ENCODE measurements at places on chromosomes 12 and 14.

DNA sequence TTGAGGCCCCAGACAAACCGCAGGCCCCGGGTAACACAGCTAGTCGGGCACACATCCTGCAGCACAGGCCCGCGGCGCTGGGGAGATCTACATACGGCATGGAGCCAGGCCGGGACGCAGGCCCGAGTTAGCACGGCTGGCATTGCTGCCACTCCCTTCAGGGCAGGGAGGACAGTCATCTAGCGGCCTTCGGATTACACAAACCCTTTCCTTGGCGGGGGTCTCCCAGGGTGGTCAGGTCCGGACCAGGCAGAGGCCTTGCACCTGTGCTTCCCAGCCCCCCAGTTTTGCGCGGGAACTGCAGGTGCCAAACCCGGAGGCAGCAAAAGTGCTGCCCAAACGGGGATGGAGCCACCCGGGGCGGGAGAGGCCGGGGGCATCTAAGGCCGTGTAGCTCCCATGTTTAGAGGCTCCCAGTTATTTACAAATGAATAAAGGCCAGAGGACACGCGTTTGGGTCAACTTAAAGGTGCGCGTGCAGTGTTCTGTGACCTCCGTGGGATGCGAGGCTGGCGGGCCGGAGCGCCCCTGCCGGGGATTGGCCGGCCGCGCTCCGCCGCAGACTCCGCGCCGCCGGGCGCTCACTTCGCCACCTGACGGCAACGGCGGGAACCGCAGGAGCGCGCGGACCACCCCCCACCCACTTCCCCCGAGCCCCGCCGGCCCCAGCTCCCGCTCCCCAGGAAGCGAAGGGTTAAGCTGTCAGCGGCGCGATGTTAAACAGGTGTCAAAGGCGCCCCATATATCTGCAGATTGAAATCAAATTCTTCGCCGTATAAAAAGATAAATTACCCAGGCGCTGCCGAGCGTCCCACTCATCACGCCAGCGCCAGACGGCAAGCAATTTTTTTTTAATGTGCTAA lies 18.1 kb downstream of the VSX2 start:
- DNase-seq: no peak

- no peak for DNase-seq
These were observed 53.3 kb downstream of the CALM1 start for GRCh38 chr14:90450151-90450550.

DNA sequence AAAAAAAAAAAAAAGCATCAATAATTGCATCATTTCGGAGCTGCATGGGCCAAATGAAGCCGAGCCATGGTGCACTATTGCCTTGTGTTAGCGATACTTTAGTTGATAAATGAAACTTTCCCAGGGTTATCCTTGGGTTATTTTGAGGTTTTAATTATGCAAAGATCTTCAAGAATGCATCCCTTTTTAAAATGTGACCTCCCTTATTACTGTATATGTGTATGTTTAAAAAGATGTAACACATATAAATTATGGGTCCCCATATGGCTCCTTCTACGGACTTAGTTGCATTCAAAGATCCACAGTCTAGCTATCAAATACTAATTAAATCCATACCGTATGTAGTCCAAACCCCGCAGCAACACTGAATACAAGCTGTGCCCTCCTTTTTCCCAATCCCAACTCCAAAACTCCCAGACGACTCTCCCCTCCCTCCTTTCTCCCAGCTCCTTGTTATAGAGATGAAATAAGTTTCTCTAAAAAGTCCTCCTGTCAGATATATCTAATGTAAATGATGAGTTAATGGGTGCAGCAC lies 129.3 kb upstream of the MAP1LC3B2 start:
- DNase-seq: no peak

GRCh38 chr12:15163030-15163976 lies 57.9 kb downstream of the RERG start:
- peak; percentile 46 for DNase-seq

- no peak for DNase-seq
These were observed 1506.9 kb upstream of the TMEM132C start for GRCh38 chr12:126760092-126760491.

DNA sequence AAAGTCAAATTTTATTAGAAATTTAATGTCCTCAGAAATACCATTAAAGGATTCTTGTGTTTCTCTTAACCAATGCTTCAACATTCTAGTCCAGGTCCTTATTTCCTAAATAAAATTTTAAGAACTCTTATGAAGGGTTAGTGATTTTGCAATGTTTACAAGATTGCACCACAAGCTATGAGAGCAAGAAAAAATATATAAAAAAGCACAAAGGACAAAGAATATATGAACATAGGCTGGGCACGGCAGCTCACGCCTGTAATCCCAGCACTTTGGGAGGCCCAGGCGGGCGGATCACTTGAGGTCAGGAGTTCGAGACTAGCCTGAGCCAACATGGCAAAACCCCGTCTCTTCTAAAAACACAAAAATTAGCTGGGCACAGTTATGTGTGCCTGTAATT lies 7.7 kb downstream of the RACGAP1 start:
- no peak for DNase-seq

- no peak for DNase-seq
These were observed 19.4 kb downstream of the KTN1 start for GRCh38 chr14:55599250-55599879.

DNA sequence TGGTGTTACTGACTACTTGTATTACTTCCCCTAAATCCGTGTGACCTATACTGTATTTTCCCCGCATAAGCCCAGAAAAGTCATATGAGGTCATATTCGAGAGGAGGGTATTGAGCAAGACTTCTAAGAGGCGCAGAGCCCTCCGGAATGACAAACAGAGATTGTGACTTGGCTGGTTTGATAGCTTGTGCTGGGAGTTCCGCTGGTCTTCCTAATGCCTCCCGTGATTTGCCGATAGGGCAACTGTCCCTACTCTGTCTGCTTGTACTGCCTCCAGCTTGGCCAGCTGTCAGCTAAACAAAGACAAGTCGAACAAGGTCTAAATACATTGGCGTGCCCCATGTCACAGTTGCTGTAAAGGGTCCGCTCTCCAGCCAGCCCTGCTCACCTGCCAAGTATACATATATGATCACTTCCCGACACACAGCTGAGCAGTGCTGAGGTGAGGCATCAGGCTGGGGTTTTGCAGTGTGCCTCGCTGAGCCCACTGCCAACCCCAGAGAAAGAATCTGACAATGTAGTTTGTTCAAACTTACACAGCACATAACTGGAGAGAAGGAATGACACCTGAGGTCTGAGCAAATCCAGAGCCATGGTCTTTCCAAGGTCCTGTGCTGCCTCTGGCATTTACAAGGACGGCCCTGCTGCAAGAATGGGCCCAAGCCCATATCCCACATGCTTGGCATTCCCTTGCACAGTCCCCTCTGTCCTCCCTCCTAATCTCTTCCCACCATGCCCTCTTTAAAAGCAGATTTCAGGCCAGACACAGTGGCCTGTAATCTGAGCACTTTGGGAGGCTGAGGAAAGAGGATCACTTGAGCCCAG lies 23.7 kb downstream of the LGMN start:
- no peak for DNase-seq

DNA sequence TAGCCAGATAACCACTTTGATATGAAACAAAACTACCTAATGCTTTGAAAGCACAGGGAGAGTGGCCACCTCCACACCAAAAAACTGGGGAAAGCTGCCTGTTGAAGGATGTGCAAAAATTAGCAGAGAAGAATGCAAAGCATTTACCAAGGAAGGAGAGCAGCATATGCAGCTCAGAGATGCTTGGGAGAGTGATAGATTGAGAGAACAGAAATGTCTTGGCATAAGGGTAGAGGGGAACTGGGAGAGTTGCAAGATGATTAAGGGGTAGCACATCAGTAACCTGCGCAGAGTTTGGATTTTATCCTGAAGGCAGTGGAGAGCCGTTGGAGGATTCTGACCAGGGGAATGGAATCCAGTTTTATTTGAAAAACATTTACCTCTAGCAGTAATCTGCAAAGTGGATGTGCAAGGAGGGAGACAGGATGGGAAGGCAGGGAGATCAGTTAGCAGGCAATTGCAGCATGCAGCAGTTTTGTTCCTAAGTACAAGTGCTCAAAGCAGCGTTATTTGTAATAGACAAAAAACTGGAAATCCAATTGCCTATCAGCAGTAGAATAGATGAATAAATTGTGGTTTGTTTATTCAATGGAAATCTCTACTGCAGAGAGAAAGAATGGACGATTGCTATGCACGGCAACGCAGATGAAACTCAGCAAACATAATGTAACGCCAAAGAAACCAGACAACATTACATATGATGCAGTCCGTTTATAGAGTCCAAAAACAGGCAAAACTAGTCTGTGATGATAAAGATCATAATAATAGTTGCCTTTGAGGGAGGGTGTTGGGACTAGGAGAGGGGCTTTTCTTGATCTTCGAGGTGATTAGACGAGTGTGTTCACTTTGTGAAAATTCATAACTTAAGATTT lies 81.5 kb downstream of the BHLHE41 start:
- DNase-seq: no peak

DNA sequence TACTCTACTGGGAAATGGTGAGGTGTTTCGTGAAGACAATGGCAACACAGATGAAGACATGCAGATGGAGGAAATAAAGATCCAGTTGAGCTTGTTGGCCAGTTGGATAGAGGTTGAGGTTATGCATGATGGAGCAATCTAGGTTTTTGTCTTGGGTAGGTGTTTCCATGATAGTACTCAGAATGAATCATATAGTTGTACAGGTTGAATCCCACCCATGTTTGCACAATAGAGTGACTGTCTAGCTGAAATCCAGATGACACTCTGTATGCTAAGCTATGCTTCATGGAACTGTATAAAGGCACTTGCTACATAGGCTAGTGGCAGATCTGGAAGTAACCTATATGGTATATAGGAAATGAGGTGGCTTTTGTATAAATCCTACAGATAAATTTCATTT lies 264.9 kb downstream of the NAV3 start:
- no peak for DNase-seq
